Nucleus accumbens (tissue), 56 donors: ENCODE measurements at places on chromosomes 4 and X.

GRCh38 chr4:114538012-114538617 is 60.5 kb upstream of the UGT8 start:
- no peak for DNase-seq

DNA sequence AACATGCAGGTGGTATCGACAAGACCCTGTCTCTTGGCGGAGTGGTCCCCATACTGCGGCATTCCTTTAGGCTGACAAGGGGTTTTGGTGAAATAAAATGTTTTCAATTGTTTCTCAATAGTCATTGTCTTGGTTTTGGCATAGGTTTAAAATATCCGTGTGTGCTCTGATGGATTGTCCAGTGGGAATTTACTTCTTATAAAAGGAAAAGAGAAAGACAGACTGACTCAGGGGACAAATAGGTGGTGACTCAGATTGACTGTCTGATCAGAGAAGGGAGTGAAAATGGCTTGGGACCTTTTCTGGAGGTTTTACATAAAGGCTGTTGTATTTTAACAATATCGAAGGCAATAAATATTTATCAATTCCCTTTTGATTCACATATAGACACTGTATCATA is 129.8 kb downstream of the SORBS2 start:
- DNase-seq = no peak

GRCh38 chrX:123807835-123808416 is 51.9 kb upstream of the XIAP start:
- no peak for DNase-seq

GRCh38 chrX:112865464-112866025 is 24.9 kb upstream of the AMOT start:
- DNase-seq = no peak

DNA sequence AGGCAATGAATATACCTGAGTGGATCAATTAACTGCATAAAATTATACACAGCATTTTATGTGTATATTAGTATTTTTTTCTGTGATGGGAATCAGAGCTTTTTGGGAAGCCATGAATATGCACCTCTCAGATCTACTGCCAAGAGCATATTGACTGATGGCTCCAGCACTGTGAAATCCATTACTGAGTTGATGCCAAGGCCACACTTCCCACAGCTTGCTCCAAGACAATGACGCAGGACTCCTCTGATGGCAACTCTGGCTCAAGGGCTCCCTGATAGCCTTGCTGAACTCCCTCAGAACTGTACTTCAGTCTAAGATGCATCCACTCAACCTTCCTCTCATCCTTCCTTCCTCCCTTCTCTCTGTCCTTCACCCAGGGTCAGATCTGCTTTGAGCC is 82.7 kb downstream of the OTC start:
- no peak for DNase-seq

GRCh38 chrX:133081990-133082389 is 14.9 kb downstream of the USP26 start:
- no peak for DNase-seq

DNA sequence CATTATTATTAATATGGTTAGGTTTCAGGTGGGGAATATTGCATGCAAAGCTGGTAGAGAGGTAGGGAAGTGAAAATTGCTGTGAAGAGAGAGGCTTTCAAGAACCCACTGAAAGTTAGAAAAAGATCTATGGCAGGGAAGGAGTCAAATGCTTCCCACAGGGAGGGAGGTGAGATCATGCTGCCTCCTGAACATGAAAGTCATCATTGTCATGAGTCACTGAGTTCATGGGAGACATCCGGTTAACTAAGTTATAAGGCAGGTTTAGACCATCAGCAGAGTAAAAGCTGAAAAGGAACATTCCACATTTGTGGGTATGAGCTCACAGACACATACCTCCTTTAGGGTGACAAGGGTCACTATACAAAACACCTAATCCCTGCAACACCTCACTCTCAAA is 16.2 kb downstream of the GATB start:
- no peak for DNase-seq

DNA sequence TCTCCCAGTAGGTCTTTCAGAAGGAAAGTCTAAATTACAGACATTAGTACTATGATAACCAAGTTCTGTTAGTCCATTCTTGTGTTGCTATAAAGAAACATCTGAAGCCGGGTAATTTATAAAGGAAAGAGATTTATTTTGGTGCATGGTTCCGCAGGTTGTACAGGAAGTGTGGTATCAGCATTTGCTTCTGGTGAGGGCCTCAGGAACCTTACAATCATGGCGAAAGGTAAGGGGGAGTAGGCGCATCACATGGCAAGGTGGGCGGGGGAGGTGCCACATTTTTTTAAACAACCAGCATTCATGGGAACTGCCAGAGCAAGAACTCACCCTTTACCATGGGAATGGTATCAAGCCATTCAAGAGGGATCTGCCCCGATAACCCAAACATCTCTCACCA is 26.2 kb upstream of the USP46 start:
- no peak for DNase-seq

DNA sequence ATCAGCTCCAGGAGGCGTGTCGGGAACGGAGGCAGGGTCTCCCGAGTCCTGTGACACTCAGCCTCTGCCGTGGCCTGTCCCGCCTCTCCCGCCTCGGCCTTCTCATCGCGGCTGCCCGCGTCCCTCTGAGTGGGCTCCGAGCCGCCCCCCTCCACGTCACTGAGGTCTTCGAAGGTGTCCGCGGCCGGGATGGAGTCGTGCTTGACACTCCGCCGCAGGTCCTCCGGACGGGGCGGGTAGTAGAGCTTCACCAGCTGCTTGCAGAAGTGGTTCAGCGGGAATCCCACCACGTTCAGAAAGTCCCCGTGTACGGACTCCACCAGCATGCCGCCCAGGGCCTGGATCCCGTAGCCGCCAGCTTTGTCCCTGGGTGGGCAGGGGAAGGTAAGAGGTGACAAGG is 25.0 kb downstream of the ASMTL start:
- DNase-seq = no peak

DNA sequence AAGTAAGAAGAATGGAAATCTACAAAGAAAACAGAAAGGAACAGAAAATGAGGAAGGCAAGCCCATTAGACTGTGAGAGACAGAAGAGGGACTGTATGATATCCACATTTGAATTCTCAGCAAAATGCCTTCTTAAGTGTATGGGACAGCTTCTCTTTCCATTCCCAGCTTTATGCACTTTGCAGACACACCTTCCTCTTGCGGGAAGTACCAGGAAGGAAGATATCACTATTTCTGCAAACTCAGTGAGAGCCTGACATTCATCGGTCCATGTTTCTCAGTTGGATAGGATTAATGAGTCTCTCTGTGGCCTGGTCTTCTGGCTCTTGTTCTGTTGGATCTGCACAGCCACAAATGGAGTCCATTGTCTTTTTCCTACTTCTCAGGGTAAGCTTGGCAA is 31.6 kb upstream of the DHX15 start:
- DNase-seq = no peak

GRCh38 chr4:74618659-74619058 is 173.7 kb downstream of the AREG start:
- no peak for DNase-seq

- no peak for DNase-seq
These were observed 51.2 kb upstream of the PGRMC2 start for GRCh38 chr4:128338634-128339355.

DNA sequence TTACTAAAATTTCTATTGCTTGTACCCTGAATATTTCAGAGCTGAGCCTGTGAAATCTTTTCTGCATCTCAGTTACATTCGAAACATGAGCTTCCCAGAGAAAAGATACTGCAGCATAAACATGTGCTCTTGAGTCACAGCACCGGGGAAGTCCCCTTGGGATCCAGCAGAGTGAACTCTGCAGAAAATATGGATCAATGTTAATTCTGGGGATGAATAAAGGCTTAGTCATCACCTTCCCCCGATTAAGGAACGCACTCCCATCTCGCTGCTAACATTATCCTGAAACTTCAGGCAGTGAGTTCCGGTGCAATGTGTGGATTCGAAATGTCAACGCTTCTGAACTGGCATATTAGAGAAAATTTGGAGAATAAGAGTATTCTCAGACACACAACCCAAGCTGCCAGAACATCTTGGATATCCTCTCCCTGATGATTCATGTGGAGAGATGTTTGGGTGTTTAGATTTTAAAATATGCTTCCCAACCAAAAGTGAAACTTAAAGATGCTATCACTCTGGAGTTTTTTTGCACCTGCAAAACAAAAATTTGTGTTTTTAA is 90.8 kb downstream of the IRF2 start:
- DNase-seq = no peak

- DNase-seq = no peak
These were observed 23.7 kb downstream of the RWDD4 start for GRCh38 chr4:183635321-183635720.

GRCh38 chrX:18973527-18974192 is 10.3 kb downstream of the PHKA2 start:
- DNase-seq = peak; percentile 33

GRCh38 chr4:10696253-10696652 is 11.7 kb upstream of the CLNK start:
- DNase-seq = no peak

GRCh38 chr4:133464311-133464710 is 315.2 kb downstream of the PCDH10 start:
- no peak for DNase-seq

- peak; percentile 45 for DNase-seq
These were observed 3.3 kb downstream of the PCDH10 start for GRCh38 chr4:133152330-133152821.

- no peak for DNase-seq
These were observed 173.4 kb downstream of the DCTD start for GRCh38 chr4:182743815-182744214.

- no peak for DNase-seq
These were observed 2759.2 kb downstream of the ARAP2 start for GRCh38 chr4:33485111-33485510.

- DNase-seq = no peak
These were observed 126.9 kb upstream of the GPRIN3 start for GRCh38 chr4:89434364-89434988.
